Activated CD8-positive, alpha-beta memory T cell treated with anti-CD3 and anti-CD28 coated beads for 36 hours (primary cell): ENCODE measurements at places on chromosomes 6 and 20. TPM values are rescaled to one million over a fixed set of nuclear protein-coding genes. Genes with fewer than 3 reads are reported as not detected.

ABHD12 gene
- 24.7 TPM for total RNA-seq

C6orf15 gene
- total RNA-seq: not detected

CDK19 gene
- total RNA-seq: 8.8 TPM

ZBTB46 gene
- total RNA-seq: 0.25 TPM

NEURL2 gene
- 2.8 TPM for total RNA-seq

LAMA4 gene
- not detected for total RNA-seq

RAB32 gene
- total RNA-seq: not detected

CDH4 gene
- total RNA-seq: not detected
